ENCODE measurements at places on chromosomes 1 and 21. TPM values are rescaled to one million over a fixed set of nuclear protein-coding genes. Genes with fewer than 3 reads are reported as not detected.
A peak's percentile ranks its signal among the peaks of the same experiment; 100 is the strongest.

DSCAM gene
- 0.18 TPM for total RNA-seq

- no peak for DNase-seq
Observed at GRCh38 chr1:201171063-201172036, 17.1 kb upstream of the TMEM9 start.

MED8 gene
- total RNA-seq = 57.1 TPM

DENND2C gene
- total RNA-seq = 3.2 TPM

DNA sequence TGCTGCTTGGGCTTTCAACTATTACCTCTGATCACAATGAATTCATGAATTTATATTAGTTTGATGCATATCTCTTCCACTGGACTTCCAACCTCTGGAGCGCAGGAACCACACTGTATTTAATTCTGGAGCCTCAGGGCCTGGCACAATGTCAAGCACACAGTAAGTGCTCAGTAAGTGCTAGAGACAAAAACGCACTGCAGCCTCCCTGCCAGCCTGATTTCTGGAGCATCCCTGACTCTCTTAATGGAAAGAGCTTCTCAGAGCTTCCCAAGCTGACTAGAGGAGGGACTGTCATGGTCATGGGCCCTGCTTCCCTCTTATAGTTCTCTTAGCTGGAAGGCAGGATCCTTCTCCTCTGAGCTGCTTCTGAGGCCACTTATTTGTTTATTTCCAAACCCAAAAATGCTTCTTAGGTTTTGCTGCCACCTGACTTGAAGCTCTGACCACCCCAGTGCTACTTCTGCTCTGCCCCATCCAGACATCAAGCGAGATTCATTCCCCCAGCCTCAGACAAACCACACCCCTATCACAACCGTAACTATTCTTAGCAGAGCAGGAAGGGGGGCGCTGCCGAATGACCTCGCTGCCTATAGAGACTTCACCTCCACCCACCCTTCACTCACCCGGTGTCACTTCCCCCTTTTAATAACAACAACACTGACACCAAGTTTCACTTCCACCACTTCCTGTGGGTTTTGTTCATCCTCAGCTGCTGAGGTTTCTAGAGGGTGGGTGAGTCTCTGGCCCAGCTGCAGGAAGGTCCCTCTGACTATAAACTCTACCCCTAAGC lies 33.6 kb downstream of the NUAK2 start:
- DNase-seq = peak; percentile 20

GRCh38 chr1:101833312-101833711 lies 163.4 kb downstream of the OLFM3 start:
- DNase-seq = peak; percentile 1

LPGAT1 gene
- 36.7 TPM for total RNA-seq

DNA sequence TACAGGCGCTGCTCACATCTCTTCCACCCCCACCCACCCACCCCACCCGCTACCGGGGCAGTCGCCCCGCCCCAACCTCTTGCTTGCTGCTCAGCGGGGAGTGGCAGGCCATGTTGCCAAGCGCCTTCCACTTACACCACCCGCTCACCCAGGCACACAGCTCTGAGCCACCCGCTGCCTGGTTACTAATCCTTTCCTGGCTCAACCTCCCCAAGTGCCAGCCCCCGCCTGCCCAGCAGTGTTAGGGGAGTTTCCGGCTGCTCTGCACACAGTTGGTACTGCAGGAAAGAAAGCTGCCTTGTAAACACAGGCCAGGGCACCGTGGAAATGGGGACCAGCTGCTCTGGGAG lies 56.2 kb downstream of the LACTBL1 start:
- DNase-seq = no peak

DNA sequence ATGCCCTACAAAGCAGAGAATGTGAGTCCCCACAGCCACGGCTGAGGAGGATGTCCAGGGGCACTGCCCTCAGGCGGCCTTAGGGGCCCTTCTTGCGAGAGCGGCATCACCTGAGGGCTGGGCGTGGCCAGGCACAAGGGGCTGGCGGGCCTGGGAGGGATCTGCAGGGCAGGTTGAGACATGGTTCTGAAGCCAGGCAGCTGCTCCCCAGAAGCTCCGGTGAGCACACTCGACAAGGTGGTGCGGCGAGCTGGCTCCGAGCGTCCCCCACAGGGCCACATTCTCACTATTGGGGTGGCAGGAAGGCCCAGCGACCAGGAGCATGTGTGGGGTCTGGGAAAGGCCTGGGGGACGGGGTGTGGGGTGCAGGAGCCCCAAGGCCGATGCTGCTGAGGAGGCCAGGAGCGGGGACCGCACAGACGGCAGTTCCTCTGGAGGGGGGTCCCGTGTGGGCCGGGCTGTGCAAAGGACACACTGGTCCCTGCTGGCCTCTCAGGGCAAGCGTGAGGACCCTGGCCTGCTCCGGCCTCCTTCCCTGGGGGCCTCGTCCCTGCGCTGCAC lies 47.2 kb downstream of the MORN1 start:
- no peak for DNase-seq

GRCh38 chr1:84504580-84505492 lies 1.4 kb upstream of the SPATA1 start:
- DNase-seq = peak; percentile 91

- no peak for DNase-seq
Observed at GRCh38 chr1:205306929-205307566, 14.5 kb downstream of the NUAK2 start.

DNA sequence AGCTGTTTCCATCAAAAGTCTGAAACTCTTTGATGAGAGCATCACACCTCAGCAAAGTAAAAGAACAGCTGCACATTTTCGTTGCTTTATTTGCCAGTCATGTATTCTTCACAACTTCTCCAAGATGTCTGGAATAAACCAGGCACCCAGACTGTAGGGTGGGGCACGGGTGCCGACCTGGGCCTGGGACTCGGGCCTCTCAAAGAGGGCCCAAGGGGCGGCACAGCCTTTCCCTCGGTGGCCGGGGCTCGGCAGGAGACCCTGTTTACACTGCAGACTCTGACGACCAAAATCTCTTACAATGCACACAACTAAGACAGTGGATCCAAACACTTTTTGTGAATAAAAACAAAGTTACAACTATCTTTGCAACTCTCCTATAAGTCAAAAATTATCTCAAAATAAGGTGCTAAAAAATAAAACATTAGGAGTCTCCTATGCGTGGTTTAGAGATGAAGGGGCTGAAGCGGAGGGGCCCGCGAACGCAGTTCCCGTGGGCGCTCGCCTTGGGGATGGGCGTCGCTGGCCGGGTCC lies 696 bp downstream of the LSS start:
- no peak for DNase-seq

DNA sequence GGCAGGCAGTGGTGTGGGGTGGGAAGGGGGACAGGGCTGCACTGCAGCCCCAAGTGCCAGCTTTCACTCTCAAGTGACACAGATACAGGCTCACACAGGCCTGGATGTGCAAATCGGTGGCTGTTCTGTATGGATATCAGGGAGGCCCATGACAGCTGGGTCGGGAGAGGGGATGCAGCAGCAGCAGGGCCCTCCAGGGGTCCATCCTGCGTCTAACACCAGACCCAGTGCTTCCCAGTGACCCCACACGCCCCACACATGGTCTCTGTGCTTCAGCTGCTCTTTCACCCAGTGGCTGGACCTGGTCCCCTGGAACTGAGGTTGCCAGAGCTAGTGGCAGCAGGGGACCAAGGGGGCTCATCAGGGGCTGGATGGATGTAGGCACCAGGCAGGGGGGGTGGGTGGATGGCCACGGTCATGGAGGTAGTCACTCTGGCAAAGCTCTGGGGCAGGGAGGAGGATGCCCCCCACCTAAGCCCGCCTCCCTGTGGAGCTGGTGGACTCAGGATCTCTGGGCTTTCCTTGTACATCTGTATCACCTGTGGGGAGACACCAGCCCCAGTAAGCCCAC lies 13.9 kb downstream of the BTBD19 start:
- DNase-seq = no peak

DDR2 gene
- 15.3 TPM for total RNA-seq

DNA sequence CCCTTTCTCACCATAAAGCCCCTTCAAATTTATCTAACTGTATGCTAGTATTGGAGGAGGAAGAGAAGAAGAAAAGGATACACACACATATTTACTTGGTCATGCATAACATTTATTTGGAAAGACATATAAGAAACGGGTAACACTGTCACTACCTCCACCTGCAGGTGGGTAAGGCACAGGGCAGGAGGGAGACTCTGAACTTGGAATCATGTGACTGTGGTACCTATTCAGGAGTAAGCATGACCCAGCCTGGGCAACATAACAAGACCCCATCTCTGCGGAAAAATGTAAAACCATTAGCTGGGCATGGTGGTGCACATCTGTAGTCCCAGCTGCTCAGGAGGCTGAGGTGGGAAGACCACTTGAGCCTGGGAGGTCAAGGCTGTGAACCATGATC lies 1.4 kb upstream of the PADI6 start:
- DNase-seq = no peak

DNA sequence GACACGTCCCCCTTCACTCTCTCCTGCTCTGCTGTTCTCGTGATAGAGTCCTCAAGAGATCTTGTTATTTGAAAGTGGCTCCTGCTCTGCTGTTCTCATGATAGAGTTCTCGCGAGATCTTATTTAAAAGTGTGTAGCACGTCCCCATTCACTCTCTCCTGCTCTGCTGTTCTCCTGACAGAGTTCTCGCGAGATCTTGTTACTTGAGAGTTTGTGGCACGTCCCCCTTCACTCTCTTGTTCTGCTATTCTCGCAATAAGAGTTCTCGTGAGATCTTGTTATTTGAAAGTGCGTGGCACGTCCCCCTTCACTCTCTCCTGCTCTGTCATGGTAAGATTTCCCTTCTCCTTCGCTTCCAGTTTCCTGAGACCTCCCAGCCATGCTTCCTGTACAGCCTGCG lies 47.9 kb downstream of the SMYD3 start:
- DNase-seq = no peak

TFB2M gene
- 16.3 TPM for total RNA-seq

S100A1 gene
- 1.7 TPM for total RNA-seq

HCRTR1 gene
- not detected for total RNA-seq

NEGR1 gene
- 7.4 TPM for total RNA-seq

DNA sequence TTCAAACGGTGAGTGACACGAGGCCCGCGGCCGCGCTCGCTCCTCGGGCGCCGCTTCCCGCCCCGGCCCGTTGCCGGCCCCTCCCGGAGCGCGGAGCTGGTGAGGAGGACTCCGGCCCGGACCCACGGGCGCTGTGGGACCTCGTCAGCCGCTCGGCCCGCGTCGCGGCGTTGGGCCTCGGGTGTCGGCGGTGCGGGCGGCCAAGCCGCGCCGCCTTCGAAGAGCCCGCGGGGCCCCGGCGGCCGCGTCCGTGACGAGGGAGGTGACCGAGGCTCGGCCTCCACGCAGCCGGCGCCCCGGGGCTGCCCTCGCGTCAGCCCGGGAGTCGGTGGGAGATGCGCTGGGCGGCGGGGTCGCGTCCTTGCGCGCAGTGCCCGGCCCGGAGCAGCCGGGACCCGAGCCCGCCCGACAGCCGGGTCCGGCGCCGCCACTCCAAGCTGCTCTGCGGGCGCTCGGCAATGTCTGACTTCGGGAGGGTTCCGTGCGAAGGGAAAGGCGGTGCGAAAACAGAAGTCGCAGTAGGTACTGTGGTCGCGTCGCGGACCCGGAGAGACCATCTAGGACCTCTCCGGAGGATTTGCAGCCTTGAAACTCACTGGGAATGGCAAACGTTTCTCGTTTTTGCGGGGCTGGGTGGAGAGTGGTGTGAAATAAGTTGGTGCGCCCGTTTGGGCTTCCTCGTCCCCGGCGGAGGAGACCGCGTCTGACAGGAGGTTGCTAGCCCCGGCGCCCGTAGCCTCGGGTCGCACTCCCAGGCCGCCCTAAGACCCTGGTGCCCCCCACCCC lies 829 bp downstream of the SPEN start:
- peak; percentile 20 for DNase-seq

Data from astrocyte (in vitro differentiated cells and primary cell).